Kasumi-1 (cell line): ENCODE measurements at places on chromosomes 7 and 10.

DNA sequence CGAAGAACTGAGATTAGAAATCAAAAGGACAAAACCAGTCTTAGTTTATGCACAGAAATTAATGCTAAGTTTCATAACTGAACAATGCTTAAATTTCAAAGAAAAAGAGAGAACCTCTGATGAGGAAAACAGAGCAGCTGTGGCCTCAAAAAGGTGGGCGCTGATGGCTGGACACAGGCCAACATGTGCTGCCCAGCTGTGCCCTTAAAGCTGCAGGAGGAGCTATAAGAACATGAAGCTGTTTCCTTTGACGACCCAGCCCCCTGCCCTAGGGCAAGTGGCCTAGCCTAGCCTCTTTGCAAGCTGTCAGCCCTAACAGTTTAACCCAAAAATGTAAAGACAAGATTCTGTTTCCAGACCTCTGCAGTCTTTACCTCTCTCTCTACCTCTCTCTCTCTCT is 107.7 kb downstream of the GRID1 start:
- DNase-seq, result no peak

DNA sequence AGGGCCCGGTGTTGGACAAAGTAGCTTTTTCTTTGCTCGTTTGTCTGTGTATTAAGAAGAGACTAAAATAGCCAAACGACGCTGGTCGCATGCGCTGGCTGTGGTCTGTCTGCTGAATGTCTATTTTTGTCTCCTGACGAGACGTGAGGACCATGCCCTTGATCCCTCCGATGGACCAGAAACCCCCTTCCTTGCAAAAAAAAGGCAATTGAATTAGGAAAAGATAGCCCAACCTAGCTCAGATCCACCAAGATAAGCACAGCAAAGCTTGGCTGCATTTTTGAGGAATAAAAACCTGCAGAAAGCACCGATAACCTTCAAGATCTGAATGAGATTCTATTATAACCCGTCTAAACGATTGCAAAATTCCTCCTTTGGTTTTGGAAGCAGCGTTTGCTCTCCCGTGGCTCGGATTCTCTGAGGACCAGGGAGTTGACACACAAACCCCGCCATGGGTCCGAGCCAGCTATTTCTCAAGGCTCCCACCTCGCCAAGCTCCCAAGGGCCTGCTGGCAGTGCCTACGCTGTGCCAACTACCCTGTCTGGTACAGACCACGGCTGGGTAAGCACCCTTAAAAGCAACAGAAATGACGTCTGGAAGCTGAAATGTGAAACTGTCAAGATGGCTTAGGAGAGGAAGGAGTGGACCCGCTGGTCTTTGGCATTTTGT is 17.7 kb upstream of the TTYH3 start:
- DNase-seq, result no peak

DNA sequence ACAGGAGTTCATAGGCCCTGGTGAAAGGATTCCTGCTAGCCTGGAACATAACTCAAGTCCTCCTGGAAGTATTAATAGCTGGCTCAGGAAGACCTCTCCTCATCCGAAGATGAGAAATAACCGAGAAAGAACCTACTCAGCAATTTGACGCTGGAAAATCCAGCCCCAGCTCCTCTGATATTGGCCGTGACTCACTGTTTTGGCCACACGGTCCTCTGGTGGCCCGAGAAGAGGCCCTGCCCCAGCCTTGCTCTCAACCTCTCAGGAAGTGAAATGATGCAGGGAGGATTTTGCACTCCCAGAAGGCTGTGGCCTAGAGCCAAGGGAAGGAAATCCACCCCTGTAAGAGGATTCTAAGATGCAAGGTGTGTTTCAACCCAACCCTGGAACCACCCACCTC is 121.6 kb downstream of the MTPAP start:
- DNase-seq, result peak; percentile 73

GRCh38 chr7:132004529-132004928 is 448.1 kb upstream of the PODXL start:
- no peak for DNase-seq

GRCh38 chr10:123958241-123958640 is 66.6 kb upstream of the CPXM2 start:
- DNase-seq, result no peak

GRCh38 chr7:142939226-142939910 is at the start of gene LLCFC1:
TSS of gene LLCFC1 (plus strand) at chr7:142939484. CDS start at chr7:142939622, 138 bp downstream.
- DNase-seq, result no peak

GRCh38 chr7:81903115-81903514 is 133.3 kb upstream of the HGF start:
- DNase-seq, result no peak

DNA sequence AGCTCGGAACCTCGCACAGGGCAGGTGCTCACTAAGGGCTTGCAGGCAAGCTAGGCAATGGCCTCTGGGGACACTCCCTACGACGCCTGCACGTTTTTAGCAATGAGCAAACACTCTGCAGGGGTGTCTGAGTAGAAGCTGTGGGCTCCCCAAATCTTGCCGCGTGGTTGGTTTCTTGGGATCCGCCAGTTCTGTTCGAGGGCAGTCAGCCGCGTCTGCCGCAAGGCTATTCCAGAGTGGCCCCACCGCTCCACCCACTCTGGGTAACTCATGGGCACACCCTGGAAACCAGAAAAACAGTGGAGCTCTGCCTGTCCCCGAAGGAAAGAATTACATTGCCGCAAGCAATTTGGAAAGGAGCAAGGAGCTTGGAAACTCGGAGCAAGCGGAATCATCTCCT is 189.3 kb upstream of the LYZL2 start:
- no peak for DNase-seq

DNA sequence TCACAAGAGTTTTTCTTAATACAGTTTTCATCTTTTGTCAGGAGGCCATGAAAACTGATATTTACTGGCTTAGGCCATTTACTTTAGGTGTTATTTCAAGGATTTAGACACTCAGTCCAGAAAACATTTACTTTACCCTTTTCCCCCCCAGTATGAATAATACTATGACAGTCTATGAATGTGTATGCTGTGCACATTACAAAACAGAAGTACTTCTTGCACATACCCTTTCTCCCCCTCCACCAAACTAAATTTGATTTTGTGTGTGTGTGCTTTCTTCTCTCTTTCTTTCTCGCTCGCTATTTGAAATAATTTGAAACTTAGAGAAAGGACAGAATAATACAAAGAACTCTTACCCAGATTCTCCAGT is 41.3 kb downstream of the RBM33 start:
- no peak for DNase-seq

DNA sequence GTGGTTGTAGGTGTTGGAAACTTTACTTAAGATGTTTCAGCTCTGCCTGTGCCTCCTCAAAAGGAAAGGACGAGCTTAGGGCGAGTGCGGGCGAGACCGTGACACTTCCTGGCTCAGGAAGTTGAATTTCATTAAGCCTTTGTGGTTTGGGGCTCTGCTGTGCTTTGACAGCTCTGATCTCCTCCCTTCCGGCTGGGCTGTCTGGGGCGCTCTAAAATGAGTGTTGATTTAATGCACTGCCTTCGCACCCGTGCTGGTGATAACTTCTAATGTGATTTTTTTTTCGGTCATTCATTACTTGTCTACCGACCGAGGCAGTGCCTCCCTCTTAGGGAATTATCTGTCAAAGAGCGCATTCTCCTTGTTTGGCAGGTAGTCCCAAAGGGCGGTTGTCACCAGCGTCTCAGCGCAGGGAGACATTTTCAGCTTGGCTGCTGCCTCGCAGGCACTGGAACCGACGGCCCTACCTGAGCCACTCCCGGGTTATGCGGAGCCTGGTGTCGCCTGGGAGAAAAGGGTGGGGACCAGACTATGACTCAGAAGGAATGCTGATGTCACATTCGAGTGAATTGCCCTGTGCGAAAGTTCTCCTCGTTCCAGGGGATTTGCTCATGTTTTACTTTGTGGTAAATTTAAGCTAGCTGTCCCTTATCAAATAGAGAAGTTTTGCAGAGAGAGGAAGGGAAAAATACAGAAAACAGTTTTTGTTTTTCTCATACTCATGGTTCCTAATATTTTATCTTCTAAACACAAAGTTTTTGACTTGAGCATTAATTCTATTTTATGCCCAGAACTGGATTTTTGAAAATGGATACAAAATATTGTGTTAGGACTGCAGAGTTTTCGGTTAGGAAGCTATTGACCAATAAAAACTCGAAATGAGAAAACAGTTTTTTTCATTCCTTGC is 920 bp downstream of the TES start:
- DNase-seq, result peak; percentile 88

DNA sequence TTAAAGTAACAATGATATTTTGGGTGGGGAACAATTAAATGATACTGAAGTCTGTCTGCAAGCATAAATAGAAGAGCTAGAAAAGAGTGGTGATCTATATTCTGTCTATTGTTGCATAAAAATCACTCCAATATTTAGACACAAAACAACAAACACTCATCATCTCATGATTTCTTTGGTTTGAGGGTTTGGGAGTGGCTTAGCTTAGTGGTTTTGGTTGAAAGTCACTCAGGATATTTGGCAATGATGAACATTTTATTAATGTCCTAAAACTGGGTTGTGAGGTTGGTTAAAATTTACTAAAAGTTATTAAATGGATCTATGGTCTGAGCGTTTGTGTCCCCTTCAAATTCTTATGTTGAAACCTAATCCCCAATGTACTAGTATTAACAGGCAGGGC is 54.7 kb upstream of the EGFR start:
- DNase-seq, result no peak

- no peak for DNase-seq
These were observed 53.6 kb downstream of the AGMO start for GRCh38 chr7:15508258-15508657.

- peak; percentile 94 for DNase-seq
These were observed 21.9 kb downstream of the PDCD4 start for GRCh38 chr10:110893559-110894179.

DNA sequence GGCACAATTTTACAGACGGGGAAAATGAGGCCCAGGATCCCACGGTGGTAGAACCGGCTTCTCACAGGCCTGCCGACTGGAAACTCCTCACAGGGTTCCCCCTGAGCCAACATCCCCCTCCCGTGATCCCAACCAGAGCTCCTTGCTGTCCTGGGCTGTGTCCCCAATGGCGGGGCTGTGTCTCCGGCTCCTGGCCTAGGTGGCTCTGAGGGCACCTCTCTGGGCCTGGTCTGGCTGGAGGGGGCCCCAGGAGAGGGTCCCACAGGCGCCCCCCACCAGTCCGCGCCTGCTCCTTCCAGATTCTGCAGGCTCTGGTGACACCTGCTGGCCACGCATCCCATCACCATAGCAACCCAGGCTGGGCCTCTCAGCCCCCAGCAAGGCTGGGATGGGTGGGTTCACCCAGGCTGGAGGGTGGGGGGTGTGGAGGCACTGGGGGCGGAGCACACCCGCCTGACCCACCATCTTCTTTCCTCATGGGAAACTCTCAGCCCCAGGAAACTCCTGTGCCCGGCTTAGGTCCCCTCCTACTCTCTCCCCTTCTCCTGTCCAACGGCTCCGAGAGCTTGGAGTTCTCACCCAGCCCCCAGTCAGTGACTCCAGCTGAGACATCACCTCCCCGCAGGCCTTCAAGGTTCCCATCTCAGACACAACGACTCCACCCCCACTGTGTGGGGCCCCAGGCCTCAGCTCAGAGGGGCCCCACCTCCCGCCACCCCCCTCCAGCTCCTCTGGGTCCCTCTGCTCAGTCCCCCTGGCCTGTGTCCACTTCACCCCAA is 27.1 kb upstream of the TNRC18 start:
- DNase-seq, result no peak

- peak; percentile 4 for DNase-seq
These were observed 16.2 kb upstream of the ZFAND2A start for GRCh38 chr7:1175967-1176851.

- DNase-seq, result no peak
These were observed 10.2 kb upstream of the REPIN1 start for GRCh38 chr7:150358433-150358832.

DNA sequence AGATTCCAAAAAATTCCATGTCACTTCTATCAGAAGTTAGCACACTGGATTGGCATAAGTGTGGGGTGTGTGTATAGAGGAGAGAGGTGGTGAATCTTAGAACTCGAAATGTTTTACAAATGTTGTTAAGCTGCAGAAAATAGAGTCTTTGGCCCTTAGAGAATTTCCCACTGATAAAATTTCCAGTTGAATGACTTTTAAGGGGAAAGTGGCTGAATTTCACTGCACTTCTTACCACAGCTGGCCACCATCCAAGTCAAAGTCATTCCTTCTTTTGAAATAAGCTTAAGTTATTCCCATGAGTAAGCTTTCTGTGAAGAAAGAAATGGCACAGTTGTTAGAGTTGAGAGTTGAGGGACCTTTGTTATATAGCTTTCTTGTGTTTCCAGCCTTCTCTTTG is 13.9 kb downstream of the VCL start:
- DNase-seq, result peak; percentile 19

DNA sequence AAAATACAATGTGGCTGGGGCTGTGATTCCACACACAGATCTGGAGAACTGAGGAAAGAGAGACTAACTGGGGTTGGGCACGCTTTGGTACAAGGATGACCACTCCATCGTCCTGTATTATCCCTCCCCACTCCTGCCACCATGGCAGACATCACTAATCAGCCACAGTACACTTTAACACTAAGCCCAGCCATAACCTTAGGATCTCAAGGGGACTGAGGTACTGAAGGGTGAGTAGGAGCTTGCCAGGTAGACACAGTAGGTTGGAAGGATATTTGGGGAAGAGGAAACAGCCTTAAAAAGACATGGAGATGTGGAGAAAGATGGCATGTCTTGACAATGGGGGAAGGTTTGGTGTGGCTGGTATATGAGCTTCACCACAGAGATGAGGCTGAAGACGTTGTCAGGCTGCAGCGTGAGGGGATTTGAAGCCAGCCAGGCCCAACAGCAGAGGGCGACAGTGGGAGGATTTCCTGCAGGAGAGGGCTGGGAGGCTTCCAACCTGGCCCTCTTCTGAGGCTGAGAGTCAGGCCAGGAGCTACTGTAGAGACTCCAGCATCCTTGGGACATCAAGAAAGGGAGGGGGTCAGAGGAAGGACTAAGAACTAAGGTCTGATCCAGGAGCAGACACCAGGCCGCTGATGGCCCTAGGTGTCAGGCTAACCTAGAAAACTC is 58.6 kb upstream of the COL13A1 start:
- DNase-seq, result peak; percentile 20

- no peak for DNase-seq
These were observed 1005.5 kb downstream of the KCNMA1 start for GRCh38 chr10:76631884-76632766.

DNA sequence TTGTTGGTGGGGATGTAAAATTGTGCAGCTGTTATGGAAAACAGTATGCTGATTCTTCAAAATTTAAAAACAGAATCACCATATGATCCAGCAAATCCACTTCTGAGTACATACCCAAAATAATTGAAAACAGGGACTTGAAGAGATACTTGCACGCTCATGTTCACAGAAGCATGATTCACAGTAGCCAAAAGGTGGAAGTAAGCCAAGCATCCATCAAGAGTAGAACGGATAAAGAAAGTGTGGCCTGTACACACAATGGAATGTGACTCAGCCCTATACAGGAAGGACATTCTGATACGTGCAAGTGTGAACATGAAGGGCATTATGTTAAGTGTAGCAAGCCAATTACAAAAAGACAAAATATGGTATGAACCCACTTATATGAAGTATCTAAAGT is 696.7 kb upstream of the CELF2 start:
- no peak for DNase-seq

- DNase-seq, result no peak
These were observed 50.6 kb upstream of the RASGEF1A start for GRCh38 chr10:43317422-43317821.

GRCh38 chr7:150855476-150856302 is 3.4 kb downstream of the AOC1 start:
- DNase-seq, result no peak

- no peak for DNase-seq
These were observed 67.7 kb upstream of the KMT2E start for GRCh38 chr7:104946338-104946737.
